SIG-M5 (cell line): ENCODE measurements at places on chromosomes 7 and 10.

DNA sequence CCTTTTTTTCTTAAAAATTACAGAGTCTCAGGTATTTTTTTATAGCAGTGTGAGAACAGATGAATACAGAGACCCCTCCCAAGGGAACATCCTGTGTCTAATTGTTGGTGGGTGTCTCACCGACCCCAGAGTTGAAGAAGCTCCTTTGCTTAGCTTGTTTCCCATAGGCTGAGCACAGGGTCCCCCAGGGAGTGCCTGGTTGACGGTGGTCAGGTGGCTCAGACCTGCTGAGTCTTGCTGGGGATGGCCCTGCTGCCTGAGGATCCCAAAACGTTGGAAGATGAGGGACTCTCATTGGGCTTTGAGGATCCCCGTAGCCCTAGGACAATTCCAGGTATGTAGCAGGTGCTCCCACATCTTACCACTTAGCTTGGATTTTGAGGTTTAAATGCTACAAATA lies 19.5 kb downstream of the SCART1 start:
- DNase-seq, result no peak

DNA sequence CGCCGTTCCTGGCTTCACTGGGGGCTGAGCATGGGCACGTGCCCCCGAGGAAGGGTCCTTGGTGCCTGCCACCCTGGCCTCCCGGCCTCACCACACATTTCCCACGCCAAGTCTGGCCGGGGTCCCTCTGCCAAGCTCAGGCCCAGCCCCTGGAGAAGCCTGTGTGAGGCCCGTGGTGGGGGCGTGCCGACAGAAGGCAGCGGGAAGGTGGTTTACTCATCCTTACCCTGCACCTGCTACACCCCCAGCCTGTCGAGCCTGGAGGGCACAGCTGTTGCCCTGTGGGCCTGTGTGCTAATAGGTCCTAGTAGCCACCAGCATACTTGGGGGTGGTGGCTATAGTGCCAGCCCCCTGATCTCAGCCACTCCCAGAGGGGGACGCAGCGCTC lies 46.7 kb downstream of the NKX6-2 start:
- no peak for DNase-seq

DNA sequence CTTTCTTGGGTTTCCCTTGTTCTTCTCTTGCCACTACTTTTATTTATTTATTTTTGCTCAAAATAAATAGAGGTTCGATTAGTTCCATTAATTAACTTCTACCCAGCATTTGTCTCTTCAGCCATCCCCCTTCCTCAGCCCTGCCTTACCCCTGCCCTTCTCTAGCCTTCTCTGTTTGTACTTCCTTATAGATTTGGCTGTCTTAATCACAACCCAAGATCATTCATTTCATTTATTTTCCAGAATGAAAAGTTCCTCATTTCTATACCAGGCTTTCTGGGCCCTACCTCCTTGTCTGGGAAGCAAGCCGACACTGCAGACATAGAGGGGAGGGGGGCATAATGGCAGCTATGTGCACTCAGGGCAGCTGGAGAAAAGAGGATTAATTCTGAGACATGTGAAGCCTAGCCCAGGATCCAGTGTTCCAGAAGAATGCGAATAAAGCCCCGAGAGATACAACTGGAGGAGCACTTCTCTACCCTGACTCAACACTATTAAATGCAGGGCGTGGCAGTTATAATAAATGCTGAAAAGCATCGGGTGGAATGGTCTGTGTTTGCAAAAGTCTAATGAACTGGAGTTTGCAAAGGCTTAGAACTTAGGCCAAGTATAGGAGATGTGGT lies 6.4 kb upstream of the PDCD4 start:
- no peak for DNase-seq

- DNase-seq, result no peak
Observed at GRCh38 chr7:138602451-138602850, 98.7 kb downstream of the SVOPL start.

DNA sequence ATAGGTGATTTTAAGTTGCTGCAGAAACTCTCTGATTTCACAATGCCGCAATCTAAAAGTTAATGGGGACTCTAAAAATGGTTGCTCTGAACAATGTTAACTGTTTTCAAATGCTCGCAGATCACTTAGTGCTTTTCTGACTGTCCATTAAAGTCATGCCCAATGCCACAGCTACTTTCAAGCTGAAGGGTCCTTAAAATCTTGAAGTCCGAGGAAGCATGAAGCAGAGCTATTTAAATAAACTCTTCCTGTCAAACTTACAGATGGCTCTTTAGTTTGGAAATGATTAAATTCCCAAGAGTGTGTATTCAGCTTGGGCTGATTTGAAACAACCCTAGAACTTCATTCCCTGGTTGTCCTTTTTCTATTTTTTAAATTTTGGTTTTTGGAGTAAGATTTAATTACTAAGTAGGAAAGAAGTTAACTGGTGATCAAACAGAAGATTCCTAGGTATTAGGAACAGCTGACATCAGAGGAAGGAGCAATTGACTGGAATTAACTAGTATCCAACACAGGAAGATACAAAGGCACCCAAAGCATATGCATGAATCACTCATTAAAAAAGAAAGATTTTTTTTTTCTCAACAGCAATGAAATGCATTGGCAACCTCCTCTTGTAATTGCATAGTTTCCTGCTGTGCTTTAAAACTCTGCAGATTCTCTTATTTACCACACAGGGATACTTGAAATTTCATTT lies 105.1 kb downstream of the NRP1 start:
- no peak for DNase-seq

- no peak for DNase-seq
Observed at GRCh38 chr7:150982351-150982750, 4.2 kb upstream of the KCNH2 start.

DNA sequence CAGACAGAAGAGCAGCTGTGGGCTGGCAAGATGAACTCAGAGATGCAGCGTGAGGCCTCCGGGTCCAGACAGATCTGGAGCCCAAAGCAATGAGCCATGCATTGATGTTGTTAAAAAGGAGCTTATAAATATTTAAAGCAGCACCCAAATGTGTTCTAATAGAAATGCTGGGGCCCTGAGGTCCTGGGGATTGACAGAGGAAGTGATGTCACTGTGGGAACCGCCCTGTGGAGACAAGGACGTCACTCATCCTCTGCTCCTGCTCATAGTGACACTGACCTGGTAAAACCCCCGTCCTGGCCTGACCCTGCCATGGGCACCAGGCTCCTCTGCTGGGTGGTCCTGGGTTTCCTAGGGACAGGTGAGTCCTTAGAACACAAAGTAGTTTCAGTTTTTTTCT lies 197.0 kb upstream of the PRSS58 start:
- no peak for DNase-seq

DNA sequence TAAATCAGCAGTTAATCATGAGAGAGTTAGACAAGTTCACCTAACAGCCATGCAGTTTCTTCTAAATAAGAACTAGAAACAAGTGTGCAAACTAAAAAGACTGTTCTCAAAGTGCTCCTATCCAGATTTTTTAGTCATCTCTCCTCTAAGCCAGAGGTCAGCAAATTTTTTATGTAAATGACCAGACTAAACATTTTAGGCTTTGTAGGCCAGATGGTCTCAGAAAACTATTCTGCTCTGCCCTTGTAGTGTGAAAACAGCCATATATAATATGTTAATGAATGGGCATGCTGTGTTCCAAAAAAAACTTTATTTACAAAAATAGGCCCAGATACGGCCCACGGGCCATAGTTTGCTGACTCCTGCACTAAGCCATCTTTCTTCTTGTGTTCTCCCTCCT lies 263.0 kb upstream of the LRRN3 start:
- no peak for DNase-seq

GRCh38 chr7:30143748-30144251 lies 9.0 kb downstream of the MTURN start:
- DNase-seq, result no peak

- no peak for DNase-seq
Observed at GRCh38 chr7:157404845-157405481, 68.2 kb downstream of the DNAJB6 start.

DNA sequence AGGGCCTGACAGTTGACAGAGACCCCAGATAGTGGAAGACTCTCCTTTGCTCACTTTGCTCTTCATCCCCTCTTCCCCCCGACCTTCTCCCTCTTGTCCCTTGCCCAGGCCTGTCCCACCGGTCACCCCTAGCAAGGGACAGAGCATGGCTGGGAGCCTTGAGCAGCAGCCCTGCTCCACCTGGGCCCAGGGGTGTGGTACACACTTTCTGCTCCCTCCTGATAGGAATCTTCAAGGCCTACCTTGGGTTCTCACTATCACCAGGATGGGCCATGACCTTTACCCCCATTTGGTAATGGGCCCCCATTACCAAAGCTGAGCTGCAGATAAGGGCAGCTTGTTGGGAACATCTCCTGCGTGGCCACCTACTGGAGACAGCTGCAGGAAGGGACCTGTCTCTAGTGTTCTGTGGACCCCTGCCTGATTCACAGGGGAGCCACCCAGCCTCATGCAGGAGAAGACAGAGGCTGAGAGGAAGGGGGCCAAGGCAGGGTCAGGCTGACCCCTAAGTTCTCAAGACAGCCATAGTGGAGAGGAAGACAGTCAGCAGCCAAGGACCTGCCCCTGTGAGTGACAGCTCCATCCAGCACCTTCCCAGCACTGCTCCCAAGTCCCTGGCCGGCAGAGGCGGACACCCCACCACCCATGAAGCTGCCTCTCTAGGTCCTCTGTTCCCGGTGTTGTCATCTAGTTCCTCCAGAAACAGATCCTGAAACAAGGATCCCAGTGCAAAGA lies 913 bp upstream of the NPC1L1 start:
- DNase-seq, result no peak

- DNase-seq, result no peak
Observed at GRCh38 chr10:59033622-59034021, 142.8 kb upstream of the PHYHIPL start.

DNA sequence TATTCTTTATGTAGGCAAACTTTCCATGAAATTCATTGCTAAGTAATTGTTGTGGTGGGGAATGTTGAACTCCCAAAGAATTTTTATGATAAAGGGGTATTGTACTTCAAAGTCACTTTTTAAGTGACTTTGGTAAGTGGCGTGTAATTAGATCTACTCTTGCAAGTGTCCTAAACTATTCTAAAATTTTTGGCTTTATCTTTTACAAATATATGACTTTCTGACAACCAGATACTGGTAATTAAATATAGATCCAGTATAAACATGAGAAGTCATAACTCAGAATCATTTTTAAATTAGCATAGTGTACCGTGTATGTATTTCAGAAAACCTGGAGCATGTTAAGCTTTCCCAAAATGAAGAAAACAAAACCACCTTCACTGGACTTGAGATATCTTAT lies 84.7 kb upstream of the HGF start:
- no peak for DNase-seq

- no peak for DNase-seq
Observed at GRCh38 chr7:81180573-81180972, 261.7 kb upstream of the SEMA3C start.

DNA sequence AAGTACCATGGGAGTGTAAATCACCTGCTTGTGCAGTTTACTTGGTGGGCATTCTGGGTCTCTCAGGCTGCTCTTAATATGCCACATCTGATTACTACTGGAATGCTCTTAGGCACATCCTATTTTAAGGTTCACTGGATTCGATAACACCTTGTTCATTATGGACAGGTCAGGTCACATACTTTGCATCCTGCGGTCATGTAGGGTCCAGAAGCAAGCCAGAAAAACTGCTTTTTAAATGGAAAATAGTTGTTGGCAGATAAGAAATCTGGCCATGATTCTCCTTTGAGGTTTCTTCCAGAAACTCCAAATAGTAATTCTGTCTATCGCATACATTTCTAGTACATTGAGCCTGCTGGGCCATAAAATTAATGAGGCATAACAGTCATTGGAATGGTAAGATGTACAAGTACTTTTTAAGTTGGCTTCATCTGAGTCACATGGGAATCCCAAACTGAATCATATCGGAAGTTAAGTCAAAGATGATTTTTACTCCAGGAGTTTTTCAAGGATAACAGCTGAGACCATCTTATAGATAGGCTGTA lies 371.9 kb downstream of the LRRTM3 start:
- DNase-seq, result no peak

DNA sequence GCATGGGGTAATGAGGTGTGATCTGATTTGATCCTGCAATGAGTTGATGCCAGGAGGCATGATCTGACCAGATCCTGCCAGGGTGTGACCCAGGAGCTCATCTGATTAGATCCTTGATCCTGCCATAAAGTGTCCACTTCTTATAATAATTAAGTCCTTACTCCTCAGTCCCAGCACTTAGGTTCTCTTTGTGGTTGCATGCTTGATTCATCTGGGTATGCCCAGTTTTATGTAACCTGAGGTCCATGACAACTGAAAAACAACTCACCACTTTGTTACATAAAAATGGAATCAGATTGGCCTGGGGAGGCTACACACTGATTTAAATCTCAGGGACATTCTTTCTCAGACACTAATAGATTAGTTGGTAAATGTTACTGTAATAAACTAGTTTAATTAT lies 19.1 kb downstream of the ACADSB start:
- no peak for DNase-seq

- DNase-seq, result no peak
Observed at GRCh38 chr10:74255888-74256357, 104.9 kb downstream of the ADK start.

GRCh38 chr7:101833799-101834198 lies 16.4 kb downstream of the CUX1 start:
- no peak for DNase-seq

- no peak for DNase-seq
Observed at GRCh38 chr10:90855126-90855525, 2.7 kb downstream of the HTR7 start.

DNA sequence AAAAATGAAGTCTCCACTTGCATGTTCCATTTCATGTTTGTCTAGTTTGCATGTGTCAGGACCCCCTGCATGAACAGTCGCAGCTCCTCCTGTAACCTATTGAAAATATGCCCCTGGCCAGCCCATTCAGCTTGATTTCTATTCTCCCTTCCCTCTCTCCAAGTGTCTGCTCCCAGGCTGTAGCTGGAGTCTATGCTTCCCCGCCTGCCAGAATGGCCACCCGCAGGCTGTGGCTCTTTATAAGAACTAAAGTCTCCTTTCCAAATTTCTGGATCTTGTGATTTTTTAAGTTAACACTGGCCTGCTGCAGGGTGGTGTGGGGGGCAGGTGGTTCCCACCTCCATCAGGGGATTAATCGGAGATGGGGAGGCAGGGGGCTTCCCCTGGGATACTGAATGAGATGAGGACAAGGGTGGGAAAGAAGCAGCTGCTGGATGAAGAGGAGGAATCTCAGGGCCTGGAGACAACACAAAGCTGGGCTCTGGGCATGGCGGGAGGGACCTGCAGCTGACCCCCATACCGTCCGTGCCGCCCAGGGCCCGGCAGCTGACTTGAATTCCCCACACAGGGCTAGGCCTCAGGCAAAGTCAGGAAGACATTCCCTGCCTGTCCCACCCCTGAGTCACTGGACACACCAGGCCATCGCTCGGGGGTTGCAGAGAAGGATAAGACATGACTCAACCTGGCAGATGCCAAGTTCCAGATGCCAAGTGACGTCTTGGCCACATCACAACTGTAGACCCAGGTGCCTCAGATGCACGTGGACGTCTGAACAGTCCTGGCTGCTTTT lies 399.5 kb upstream of the FOXK1 start:
- DNase-seq, result no peak

- DNase-seq, result no peak
Observed at GRCh38 chr10:102003541-102003940, 52.4 kb downstream of the ARMH3 start.

DNA sequence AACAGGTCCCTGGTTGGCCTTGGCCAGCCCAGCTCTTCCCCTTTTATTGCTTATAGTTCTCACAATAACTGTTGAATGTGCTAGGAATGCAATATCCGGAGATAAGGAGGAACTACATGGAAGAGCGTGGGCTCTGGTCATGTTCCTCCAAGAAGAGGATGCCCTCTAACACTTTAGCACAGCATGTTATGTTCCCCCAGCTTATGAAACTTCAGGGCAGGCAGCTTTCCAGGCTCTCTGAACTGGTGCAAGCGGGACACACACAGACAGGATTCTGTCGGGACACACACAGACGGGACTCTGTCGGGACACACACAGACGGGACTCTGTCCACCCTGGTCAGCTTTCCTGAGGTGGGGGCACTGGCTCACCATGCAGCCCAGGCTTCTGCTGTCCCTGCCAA lies 141.6 kb downstream of the PKD1L1 start:
- no peak for DNase-seq
